ENCODE measurements at places on chromosomes 4 and X. TPM values are rescaled to one million over a fixed set of nuclear protein-coding genes. Genes with fewer than 3 reads are reported as not detected.

SHOX gene
- not detected for total RNA-seq

OTUD6A gene
- total RNA-seq, result not detected

DNA sequence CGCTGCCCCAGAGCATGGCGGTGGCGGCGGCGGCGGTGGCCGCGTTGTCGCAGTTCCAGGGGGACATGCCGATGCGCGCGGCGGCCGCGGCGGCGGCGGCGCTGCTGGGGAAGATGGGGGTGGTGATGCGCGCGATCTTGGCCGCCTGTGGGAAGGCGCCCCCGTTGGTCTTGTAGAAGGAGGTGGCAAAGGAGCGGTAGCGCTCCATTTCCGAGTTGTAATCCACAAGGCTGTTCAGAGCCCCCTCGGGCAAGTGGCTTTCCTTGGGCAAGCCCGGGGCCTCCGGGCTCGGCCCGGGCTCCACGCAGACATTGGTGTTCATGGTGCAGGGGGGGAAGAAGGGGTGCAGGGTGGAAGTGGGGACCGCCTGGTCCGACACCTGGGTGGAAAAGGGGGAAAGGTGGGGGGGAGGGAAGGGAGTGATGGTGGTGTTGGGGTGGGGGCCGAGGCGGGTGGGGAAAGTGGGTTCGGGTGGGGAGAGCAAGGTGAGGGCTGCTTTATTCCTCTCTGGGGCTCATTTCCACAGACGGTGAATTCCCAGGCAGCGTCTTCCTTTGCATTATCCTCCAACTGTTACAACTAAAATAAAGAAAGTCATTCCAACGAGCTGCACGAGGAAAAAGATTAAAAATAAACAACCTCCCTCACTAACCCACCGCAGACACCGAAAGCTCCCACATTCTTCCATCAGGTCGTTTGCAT is 3.1 kb downstream of the CXXC4 start:
- H3K4me3 ChIP-seq, result peak overlapping the region; percentile 60
- H3K36me3 ChIP-seq, result no peaks in the 10 kb centered on the region
- H3K4me1 ChIP-seq, result peaks cover 9% of the 10 kb centered on the region
- peak overlapping the region; percentile 60 for H3K27ac ChIP-seq
- peak; percentile 51 for DNase-seq
- peaks cover 14% of the 10 kb centered on the region for H3K27me3 ChIP-seq

- H3K4me3 ChIP-seq, result no peak overlapping the region
- H3K27me3 ChIP-seq, result no peaks in the 10 kb centered on the region
- H3K4me1 ChIP-seq, result no peaks in the 10 kb centered on the region
- no peak overlapping the region for H3K27ac ChIP-seq
These were observed 51.4 kb upstream of the EMCN start for GRCh38 chr4:100569196-100569595.

DNA sequence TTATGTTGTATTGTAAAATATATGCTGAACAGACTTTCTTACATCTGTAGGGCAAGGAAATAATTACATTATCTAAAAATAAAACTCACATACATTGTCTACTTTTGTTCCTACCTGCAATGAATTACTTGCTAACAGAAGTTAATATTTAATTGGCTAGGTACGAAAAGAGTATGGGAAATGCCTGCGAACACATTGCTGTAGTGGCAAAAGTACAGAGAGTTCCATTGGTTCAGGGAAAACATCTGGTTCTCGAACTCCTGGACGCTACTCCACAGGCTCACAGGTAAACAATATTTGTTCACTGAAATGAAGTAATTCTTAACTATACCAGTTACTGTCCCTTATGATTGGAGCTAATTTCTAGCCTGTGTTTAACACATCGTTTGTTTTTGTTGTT is 837.4 kb downstream of the ADGRL3 start:
- no peaks in the 10 kb centered on the region for H3K4me1 ChIP-seq
- no peaks in the 10 kb centered on the region for H3K36me3 ChIP-seq
- DNase-seq, result no peak

DNA sequence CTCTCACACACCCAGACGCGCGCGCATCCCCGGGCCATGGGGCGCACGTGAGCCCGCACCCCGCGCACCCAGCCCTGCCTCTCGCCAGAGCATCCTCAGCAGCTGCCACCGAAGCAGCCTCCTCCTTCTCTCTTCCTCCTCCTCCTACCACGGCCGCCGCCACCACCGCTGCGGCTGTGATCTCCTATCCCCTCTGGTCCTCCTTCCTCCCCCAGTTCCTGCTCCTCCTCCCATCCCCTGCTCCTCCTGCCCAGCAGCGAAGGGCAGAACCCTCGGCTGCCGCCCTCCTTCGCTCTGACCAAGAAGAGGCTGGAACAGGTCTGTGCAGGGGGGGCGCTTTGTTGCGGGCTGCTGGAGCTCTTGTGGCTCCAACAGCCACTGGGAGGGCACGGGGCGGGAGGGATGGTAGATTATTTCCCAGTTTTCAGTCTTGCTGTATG is 148.7 kb upstream of the CHRDL1 start:
- no peak overlapping the region for H3K27ac ChIP-seq
- DNase-seq, result no peak
- no peaks in the 10 kb centered on the region for H3K27me3 ChIP-seq
- H3K36me3 ChIP-seq, result no peaks in the 10 kb centered on the region
- no peak overlapping the region for H3K4me3 ChIP-seq

GRCh38 chrX:102835504-102836146 is 101.4 kb upstream of the RAB40AL start:
- H3K4me1 ChIP-seq, result no peaks in the 10 kb centered on the region
- DNase-seq, result no peak
- no peak overlapping the region for H3K4me3 ChIP-seq
- H3K36me3 ChIP-seq, result peaks cover 6% of the 10 kb centered on the region

GRCh38 chr4:53705151-53705764 is 114.0 kb upstream of the LNX1 start:
- no peaks in the 10 kb centered on the region for H3K36me3 ChIP-seq
- no peak overlapping the region for H3K4me3 ChIP-seq
- H3K27ac ChIP-seq, result no peak overlapping the region
- no peaks in the 10 kb centered on the region for H3K27me3 ChIP-seq

TNMD gene
- total RNA-seq, result not detected

DNA sequence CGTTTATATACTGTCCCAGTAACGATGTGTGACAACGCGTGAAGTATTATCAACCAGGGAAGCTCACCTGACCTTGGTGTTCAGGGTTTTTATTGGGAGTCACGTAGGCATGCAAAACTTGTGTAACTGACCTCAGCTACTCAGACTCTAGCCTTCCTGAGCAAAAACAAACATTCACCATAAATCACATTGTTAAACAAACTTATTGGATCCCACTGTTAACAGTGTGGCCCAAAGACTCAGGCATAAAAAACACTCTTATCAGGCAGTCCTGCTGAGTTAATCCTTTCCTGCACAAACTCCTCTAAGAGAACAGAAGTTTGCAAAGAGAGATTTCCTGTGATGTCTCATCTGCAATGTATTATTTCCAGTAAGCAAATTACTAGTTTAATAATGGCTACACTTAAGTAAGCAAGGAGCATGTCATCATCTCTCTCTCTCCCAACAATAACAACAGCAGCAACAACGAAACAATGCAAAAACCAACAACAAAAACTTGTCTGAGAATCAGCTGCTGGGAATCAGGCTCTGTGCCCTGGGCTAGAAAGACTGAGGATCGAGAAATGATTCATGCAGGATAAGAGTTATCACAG is 12.0 kb downstream of the GAGE1 start:
- no peak overlapping the region for H3K27ac ChIP-seq
- no peaks in the 10 kb centered on the region for H3K27me3 ChIP-seq
- no peaks in the 10 kb centered on the region for H3K4me1 ChIP-seq
- no peak for DNase-seq

- H3K4me1 ChIP-seq, result no peaks in the 10 kb centered on the region
- no peak overlapping the region for H3K4me3 ChIP-seq
- H3K36me3 ChIP-seq, result no peaks in the 10 kb centered on the region
- no peak for DNase-seq
- H3K27me3 ChIP-seq, result no peaks in the 10 kb centered on the region
These were observed 195.4 kb upstream of the PPP1R2C start for GRCh38 chrX:42973321-42973720.

GRCh38 chrX:13144927-13145655 is 100.7 kb upstream of the FAM9C start:
- H3K36me3 ChIP-seq, result no peaks in the 10 kb centered on the region
- no peak overlapping the region for H3K27ac ChIP-seq

- H3K27ac ChIP-seq, result no peak overlapping the region
- H3K36me3 ChIP-seq, result no peaks in the 10 kb centered on the region
- H3K4me3 ChIP-seq, result no peak overlapping the region
- H3K27me3 ChIP-seq, result no peaks in the 10 kb centered on the region
- H3K4me1 ChIP-seq, result no peaks in the 10 kb centered on the region
- no peak for DNase-seq
These were observed 13.5 kb downstream of the TEX13B start for GRCh38 chrX:107968623-107969022.

BTC gene
- total RNA-seq, result 2.9 TPM

DMRTC1 gene
- not detected for total RNA-seq

GRCh38 chrX:119189595-119189994 is 46.5 kb upstream of the PGRMC1 start:
- H3K27ac ChIP-seq, result no peak overlapping the region
- no peaks in the 10 kb centered on the region for H3K36me3 ChIP-seq
- DNase-seq, result no peak

PDGFRA gene
- total RNA-seq, result 69.5 TPM

DNA sequence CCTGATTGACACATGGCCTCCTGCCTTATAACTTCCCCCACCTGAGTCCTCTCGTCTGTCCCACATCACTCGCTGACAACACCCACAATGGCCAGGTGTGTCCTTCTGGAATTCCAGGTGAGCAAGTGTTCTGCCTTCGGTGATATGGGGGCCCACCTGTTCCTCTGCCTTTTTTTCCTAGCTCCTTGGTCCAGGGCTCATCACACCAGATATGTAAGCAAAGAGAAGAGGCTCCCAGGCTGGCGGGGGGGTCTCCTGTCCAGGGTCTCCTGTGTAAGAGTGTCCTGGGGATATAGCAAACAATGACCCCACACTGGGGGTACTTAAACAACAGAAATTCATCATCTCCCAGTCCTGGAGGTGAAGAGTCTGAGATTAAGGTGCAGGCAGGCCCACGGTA is 25.2 kb downstream of the P2RY8 start:
- no peaks in the 10 kb centered on the region for H3K36me3 ChIP-seq
- H3K27me3 ChIP-seq, result no peaks in the 10 kb centered on the region
- DNase-seq, result no peak

GRCh38 chr4:79466621-79467020 is 58.6 kb upstream of the GK2 start:
- no peaks in the 10 kb centered on the region for H3K27me3 ChIP-seq
- H3K4me3 ChIP-seq, result no peak overlapping the region
- no peaks in the 10 kb centered on the region for H3K36me3 ChIP-seq
- no peaks in the 10 kb centered on the region for H3K4me1 ChIP-seq

ATP2B3 gene
- not detected for total RNA-seq

- no peaks in the 10 kb centered on the region for H3K36me3 ChIP-seq
- DNase-seq, result no peak
- H3K4me1 ChIP-seq, result no peaks in the 10 kb centered on the region
- H3K27ac ChIP-seq, result no peak overlapping the region
- H3K27me3 ChIP-seq, result no peaks in the 10 kb centered on the region
These were observed 388.2 kb downstream of the STIM2 start for GRCh38 chr4:27248829-27249228.

DNA sequence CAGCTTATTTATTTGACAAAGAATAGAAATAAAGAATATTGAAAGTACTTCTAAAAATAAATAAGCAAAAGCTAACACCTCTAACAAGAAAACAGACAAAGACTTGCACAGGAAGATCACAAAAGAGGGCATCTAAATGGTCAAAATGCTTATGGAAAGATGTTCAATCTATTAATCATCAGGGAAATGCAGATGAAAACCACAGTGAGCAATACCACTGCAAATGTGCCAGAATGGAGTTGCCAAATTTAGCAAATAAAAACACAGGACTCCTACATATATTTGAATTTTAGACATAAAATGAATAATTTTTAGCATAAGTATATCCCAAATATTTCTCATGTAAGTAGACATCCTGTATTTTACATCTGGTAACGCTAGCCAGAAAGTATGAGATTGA is 56.1 kb upstream of the HPGD start:
- peaks cover 18% of the 10 kb centered on the region for H3K4me1 ChIP-seq
- DNase-seq, result no peak
- H3K27me3 ChIP-seq, result no peaks in the 10 kb centered on the region
- no peaks in the 10 kb centered on the region for H3K36me3 ChIP-seq

DNA sequence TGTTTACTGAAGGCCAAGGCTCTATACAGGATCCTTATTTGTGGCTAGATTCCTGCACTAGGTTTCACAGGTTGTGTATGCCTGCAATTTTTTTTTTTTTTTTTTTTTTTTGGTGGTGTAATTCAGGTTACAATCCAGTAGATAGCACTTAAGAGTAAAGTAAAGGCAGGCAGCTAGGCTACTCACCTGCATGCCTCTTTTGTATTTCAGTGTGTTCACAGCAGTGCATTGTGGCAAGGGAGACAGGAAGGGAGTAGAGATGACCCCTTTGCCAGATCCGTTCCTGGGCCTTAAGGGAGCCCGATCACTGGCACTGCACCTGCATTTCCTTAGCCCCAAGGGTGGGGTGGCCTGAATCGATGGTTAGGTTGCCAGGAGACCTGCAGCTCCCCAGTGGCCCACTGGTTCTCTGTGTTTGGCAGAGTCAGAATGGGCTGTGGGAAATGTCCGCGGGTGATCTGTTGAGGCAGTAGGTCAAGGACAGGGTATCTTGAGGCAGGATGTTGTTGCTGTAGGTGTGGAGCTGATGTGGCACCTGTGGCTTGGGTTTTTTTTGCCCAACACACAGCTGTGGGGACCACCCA is 374.9 kb upstream of the AADAT start:
- H3K36me3 ChIP-seq, result no peaks in the 10 kb centered on the region
- H3K4me1 ChIP-seq, result no peaks in the 10 kb centered on the region
- no peak overlapping the region for H3K4me3 ChIP-seq
- DNase-seq, result no peak
- no peak overlapping the region for H3K27ac ChIP-seq

DNA sequence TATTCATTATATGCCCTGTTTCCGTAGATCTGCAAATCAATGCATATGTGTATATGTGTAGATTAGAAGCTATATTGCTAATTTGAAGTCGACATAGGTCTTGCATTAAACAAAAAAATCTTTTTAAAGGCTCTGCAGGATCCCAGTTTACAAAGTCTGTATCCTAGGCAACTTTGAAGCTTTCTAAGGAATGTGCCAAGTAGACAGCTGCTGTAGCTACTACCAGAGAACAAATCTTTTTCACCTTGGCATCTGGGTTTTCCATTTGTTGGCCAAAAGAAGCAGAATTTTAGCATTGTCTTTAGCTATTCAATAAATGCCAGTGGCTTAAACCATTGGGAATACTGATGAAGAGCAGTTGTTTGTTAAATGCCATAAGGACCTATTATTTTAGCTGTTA is 88.0 kb downstream of the NAA11 start:
- H3K4me1 ChIP-seq, result no peaks in the 10 kb centered on the region
- H3K27ac ChIP-seq, result no peak overlapping the region

DNA sequence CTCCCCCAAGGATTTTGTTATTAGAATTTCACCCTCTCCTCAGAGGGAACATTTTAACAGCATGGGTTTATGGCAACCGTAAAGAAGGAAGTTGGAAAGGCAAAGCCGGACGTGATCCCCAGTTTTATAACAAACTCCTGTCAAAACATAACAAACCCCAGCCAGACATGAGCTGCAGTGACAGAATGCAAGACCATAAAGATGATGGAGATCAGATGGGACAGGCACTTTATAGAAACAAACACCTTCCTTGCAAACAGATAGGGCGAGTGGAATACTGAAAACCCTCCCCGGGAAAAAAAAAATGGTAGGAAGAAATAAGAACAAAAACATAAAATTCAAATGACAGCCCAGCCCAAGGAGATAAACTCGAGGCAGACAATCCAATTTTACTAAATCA is 281.4 kb downstream of the LDB2 start:
- no peak overlapping the region for H3K27ac ChIP-seq
- no peaks in the 10 kb centered on the region for H3K36me3 ChIP-seq
- H3K4me3 ChIP-seq, result no peak overlapping the region
- peaks cover 3% of the 10 kb centered on the region for H3K4me1 ChIP-seq
- DNase-seq, result no peak

ZNF157 gene
- total RNA-seq, result 0.21 TPM
